Left renal pelvis (tissue), 4 donors: ENCODE measurements at places on chromosomes 3 and 15. TPM values are rescaled to one million over a fixed set of nuclear protein-coding genes. Genes with fewer than 3 reads are reported as not detected.

DNA sequence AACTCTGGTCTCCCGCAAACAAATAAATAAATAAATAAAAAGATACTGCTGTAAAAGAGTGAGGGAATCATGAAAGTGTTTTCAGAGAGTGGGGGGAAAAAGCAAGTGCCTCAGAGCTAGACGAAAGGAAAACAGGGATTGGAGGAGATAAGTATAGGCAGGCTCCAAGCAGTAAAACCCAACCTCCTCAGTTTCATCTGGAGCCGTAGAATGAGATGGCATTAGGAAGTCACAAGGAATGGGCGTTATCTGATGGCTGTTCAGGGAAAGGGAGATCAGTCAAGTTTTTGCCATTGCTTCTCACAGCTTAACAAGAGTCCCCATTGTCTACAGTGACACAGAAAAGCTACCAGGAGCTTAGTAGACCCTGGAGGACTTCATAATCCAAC is 451.5 kb upstream of the PPP2R3A start:
- no peak for DNase-seq

DNA sequence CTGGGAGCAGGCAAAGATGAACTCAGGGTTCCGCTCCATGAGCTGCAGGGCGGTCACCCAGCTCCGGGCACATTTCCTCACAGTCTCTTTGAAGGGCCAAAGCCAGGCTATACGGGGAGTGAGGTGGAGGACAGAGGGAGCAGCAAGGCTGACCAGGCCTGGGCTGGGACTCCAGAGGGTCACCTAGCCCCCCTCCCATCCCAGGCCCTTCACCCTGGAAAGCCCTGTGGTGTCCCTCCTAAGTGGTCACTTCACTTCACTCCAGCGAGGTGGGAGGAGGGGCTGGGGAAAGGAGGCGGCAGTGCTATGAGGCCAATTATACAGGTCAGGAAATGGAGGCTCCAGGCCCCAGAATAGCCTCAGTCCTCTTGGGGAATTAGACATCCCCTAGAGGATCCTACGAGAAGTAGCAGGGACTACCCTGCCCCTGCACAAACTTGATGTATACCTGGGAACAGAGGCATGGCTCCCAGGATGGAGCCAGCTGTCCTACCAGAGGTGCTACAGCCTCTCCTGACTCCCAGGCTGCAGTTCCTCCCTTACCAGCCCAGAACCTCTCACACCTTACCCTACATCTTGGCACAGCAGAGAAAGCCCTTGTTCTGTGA is 5.7 kb downstream of the MAN2C1 start:
- DNase-seq: no peak

DNA sequence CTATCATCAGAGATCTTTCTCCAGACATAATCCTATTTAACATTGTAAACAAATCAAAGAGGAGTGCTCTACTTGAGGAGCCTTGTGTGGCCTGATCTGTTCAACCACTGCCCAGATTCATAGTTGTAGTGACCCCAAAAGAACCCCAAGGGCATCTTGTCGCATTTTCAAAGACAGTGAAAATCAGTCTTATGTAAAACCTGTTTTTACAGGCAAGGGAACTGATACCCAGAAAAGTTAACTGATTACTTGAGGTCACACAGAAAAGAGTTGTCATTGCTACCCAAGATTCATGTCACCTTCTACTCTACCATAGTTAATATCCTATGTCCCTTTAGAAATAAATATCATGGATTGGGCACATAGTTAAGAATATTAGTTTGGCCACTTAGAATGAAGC is 40.5 kb upstream of the ARPP21 start:
- DNase-seq: no peak

- no peak for DNase-seq
Measured at GRCh38 chr3:181613191-181613590, 98.5 kb upstream of the SOX2 start.

SLC24A5 gene
- polyA plus RNA-seq: 0.49 TPM
